ENCODE measurements at places on chromosomes 5 and 9.
A peak's percentile ranks its signal among the peaks of the same experiment; 100 is the strongest.

- DNase-seq = no peak
These were observed 67.1 kb upstream of the RIOK2 start for GRCh38 chr5:97250113-97250512.

DNA sequence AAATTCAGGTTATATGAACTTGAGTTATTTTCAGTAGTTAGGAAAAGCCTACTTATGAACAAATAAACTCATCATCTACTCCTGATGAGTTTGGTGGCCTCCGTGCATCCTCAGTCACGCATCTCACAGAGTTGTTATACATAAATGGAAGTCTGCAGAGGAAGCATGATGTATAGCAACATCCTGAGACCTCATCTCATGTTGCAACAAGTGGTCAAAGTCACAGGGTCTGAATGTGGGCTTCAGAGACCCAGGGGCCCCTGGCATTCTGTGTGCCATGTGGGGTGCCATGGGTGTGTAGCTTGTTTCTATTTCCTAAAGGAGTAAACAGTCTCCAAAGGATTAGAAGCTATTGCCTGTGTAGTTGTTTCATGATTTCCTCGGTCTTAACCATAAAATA is 216.5 kb downstream of the IRX2 start:
- no peak for DNase-seq

DNA sequence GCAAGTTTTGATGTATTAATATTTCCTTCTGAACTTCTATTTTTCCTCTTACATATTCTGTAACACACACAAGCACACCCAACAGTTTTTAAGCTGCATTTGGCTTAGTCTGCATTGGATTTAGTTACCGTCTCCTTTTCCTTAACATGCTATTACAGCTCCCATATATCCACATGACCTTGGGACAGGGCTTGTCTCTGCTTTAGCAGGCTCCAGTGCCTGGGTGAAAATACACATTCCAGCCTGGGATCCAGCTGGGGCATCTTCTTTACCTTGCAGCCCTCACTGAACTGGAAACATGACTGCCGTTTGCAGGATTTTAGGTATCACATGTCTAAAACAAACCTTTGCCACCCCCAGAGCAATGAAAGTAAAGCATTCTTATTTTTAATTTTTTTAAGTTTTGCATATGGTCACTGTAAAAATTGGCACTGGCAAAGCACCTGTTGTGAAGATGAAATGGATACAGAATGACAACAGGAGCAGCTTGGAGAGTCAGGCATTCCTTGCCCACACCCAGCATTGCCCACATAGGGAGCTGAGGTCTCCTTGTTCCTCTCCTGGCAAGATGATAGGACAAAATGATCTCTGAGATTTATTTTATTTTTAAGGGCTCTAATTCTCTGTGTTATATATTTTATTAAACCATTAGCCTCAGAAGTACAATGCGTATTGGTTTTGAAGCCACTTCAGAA is 4.0 kb downstream of the GADD45G start:
- DNase-seq = no peak

- DNase-seq = no peak
These were observed 250.5 kb downstream of the KCNN2 start for GRCh38 chr5:114612406-114612805.

DNA sequence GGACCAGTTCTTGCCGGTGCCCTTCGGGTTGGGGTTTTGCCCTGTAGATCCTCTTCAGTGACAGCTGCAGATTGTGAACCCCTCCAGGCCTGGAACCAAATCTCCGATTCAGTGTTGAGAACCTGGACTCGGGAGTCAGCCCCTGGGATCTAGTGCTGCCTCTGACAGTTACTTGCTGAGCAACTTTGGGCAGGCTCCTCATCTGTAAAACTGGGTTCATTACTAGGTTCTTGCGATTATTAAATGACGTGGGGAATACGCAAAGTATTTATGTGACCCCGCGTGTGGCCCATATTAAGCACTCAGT is 600 bp downstream of the ERCC6L2 start:
- DNase-seq = no peak

DNA sequence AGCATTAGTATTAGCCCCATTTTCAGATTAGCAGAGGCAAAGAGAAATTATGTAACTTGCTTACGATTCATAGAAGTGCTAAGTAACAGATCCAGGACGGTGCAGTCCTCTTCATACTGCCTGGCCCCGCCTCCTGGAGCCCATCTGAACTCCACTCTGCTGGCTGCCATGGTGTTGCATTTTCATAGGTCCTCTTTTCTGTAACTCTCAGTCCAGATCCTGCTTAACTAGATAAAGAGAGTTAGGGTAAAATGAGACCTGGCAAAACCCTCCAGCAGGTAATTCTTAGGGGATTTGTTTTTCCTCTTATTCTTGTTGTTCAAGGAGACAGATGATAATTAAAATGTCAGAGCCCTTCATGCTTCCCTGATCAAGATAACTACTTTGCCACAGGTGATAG is 135.1 kb upstream of the EFNA5 start:
- no peak for DNase-seq

GRCh38 chr5:134122530-134122929 is 8.0 kb downstream of the TCF7 start:
- DNase-seq = no peak

DNA sequence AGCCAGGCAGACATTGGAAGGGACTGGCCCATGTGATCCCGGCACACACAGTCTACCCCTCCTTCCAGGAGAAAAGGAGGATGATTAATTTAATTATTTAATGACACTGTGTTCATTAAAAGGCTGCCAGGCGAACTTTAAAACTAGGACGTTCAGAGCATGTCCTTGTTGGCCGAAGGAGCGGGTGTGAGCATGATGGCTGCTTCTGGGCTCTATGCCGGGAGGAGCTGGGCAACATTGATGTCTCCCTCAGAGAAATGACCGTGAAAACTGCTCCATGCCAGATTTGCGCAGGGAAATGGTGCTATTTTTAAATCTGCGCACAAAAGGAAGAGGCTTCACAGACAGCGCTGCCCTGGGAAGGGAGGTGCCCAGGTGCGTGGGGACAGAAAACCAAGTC is 284.9 kb upstream of the IRX4 start:
- no peak for DNase-seq

GRCh38 chr5:53151713-53152458 is 42.3 kb upstream of the MOCS2 start:
- DNase-seq = peak; percentile 72

DNA sequence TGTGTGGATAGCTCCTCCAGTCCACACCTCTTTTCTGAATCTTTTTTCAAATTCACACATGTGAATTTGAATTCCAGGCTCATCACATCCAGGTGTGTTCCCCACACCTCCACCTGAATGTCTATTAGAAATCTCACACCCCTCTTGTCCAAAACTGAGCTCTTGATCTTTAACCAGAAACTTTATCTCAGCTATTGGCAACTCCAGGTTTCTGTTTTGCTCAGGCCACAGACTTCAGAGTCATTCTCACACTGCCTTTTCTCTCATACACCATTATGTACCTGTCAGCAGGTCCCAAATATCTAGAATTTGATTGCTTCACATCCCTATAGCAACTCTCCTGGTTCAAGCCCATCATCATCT is 11.6 kb downstream of the NIPSNAP3B start:
- no peak for DNase-seq

- DNase-seq = no peak
These were observed 196.4 kb upstream of the MSX2 start for GRCh38 chr5:174527916-174528540.

Measured in HFFc6 (cell line).